Activated CD8-positive, alpha-beta memory T cell treated with anti-CD3 and anti-CD28 coated beads for 48 hours (primary cell): ENCODE measurements at places on chromosomes 16 and 17.

DNA sequence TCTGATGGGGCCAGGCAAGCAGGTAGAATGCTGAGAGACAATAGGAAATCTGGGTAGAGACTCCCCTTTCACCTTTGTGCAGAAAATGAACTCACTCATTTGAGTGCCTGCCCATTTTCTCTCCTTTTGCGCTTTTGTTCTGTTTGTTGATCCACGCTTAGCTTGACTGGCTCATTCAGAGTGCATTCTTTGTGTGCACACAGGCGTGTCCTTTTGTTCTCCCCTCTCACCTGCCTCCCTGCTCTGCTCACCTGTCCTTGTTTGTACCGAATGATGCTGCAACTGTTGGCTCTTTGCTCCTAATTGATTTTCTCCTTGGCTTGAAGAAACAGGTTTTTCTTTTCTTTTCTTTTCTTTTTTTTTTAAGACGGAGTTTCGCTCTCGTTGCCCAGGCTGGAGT is 15.8 kb downstream of the PGS1 start:
- DNase-seq, result no peak

DNA sequence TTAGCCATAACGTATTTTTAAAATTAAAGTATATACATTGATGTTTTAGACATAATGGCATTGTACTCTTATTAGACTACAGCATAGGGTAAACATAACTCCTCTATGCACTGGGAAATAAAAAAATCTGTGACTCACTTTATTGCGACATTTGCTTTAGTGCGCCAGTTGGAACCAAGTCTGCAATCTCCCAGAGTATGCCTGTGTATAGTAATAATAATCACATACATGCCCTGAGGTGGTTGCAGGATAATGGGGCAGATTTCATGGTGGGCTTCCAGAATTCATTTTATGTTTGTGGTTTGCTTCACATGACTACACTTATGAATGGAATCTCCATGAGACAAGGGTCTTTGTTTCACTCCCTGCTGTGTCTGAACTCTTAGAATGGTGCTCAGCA is 66.9 kb upstream of the N4BP1 start:
- DNase-seq, result no peak

GRCh38 chr17:61299517-61300513 is 99.8 kb upstream of the TBX2 start:
- no peak for DNase-seq

GRCh38 chr17:48727415-48728175 is 955 bp downstream of the HOXB13 start:
- DNase-seq, result no peak

DNA sequence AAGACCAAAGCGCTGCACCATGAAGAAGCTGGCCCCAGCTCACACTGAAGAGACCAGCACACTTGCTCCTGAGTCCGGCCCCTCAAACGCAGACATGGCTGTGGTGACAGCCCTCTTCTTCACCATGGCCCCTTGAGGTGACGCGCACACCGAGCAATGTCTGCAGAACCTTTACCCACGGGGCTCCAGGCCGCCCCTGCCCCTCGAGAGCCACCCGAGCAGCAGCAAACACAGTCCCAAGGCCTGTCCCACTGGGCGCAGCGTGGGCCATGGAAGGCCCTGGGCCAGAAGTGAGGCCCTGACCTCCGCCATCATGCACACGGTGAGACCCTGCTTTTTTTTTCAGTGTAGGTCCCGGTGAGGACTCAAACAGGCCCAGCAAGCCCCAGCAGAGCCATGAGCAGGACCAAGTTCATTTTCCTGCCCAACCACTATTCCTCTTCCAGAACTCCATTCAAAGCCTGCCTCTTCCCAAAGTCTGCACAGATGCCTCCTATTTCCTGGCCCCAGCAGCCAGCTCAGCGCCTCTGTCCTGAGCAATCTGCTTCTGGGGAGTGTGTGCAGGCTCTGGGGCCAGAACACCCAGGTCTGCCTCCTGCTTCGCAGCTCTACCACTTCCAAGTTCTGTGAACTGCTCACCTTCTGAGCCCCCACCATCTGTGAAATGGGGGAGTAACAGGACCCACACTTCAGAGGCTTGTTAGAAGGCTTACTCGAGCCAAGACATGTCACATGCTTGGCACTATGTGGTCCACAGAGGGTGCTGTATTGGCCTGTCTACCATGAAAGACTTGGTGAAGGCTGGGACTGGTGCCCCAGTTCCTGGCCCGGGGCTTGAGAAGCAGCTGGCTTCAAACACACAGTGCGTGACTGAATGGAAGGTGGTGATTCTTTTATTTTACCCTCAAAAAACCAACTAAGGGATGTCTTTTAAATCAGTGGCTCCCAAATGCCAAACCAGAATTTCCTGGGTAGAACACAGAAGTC is 35.7 kb upstream of the GSG1L start:
- no peak for DNase-seq
